ENCODE measurements at places on chromosomes 7 and 10.

GRCh38 chr7:146922782-146923181 is 806.2 kb downstream of the CNTNAP2 start:
- no peak for DNase-seq

DNA sequence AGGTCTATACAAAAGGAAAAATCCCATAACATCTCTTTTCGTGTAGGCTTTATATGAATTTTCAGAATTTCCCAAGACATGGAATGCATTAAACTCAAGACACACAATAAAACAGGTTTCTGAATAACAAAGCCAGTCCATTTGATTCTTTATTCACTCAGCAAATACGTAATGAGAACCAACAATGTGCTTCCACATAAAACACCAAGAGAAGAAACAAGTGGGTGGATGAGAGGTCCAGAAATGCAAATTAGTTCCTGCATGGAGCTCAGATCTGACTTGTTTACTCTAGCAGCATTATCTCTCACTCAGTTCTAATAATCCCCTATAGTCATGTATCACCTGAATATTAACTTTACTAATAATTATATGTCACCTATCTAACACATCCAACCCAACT is 249.5 kb downstream of the LRRTM3 start:
- DNase-seq: no peak

DNA sequence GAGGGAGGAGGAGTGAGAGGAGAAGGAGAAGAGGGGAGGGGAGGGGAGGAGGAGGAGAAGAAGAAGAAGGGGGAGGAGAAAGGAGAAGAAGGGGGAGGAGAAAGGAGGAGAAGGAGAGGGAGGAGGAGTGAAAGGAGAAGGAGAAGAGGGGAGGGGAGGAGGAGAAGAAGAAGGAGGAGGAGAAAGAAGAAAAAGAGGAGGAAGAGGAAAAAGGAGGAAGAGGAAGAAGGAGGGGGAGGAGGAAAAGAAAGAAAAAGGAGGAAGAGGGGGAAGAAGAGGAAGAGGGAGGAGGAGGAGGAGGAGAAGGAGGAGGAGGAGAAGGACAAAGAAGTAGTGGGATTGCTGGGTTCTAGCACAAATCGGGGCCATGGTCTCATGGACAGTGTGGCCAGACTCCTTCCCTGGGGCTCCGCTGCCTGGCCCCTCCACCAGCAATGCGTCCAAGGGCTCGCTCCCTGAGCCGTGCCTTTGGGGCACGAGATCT is 4.2 kb upstream of the MAFK start:
- DNase-seq: no peak

- DNase-seq: no peak
These were observed 131.9 kb downstream of the SDK1 start for GRCh38 chr7:3432911-3433310.

DNA sequence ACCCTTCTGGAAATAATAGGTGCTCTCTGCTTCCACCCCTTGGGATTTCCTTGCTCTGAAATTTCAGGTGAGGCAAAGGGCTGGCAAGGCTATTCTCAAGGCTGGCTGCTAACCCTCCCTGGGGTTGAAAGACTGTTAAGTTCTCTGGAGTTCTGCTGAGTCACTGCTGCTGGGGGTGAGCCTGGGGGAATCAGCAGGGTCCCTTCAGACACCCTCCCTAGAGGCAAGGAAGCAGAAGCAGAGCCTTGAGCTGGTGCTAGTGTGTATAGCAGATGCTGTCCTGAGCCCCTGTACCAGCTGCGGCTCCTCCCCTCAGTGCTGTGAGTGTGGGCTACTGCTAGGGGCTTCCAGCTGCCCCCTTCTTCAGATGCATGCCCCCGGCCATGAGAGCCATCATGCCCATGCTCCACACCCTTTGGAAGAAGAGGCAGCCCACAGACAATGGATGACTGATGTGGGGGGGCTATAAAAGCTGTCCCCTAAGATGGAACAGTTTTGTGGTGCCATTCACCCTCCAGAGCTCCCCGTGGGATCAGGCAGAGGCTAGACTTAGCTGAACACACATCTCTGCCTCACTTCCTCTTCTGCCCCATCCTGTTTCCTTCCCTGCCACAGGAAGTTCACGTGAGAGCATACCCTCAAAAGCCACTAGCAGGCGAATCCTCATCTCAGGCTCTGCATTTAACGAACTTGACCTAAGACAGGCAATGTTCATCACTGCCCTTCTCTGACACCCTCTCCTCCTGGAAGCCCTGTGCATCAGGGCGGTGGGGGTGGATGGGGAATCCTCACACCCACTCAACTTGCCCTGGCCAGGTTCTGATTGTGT is 91.8 kb downstream of the SH3PXD2A start:
- DNase-seq: peak; percentile 59

DNA sequence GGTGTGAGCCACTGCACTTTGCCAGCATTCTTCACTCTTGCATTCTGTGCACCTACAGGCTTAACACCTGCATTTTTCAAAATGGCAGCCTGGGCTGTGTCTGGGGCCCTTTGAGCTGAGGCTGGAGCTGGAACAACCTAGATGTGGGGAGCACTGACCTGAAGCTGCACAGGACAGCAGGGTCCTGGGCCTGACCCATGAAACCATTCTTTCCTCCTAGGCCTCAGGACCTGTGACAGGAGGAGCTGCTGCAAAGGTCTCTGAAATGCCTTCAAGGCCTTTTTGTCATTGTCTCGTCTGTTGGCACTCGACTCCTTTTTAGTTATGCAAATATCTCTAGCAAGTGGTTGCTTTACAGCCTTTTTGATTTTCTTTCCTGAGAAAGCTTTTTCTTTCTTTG is 82.3 kb downstream of the INPP5A start:
- DNase-seq: no peak

DNA sequence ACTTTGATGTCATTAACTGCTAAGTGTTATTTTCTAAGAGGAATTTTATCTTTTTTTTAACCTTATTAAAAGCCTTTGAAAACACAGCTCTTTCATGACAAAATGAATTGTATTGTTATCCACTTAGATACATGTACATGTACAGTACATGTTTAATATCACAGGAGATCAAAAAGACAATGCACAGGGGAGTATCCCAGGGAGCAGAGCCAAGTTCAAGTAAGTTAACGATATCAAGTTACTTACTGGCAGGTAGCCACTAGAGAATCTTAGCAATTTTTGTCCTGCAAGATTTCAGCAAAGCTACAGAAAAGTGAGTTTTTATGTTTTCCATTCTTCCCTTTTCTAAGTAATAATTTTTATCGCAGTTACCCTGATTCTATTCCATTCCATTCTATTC is 33.9 kb upstream of the ARL4A start:
- no peak for DNase-seq

- no peak for DNase-seq
These were observed 70.3 kb upstream of the SHH start for GRCh38 chr7:155882596-155882995.

GRCh38 chr7:126783613-126784012 is 469.1 kb downstream of the GRM8 start:
- no peak for DNase-seq

DNA sequence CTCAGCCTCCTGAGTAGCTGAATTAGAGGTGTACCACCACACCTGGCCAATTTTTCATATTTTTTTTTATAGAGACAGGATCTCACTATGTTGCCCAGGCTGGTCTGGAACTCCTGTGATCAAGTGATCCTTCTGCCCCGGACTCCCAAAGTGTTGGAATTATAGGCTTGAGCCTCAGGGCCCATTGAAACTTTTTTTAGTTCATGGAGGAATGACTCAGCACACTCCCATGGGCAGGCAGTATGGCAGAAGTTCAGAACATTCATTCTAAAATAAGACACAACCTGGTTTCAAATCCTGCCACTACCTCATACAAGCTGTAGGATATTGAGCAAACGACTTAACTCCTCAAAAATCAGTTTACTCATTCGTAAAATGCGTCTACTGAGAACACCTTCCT is 320.4 kb upstream of the SP8 start:
- no peak for DNase-seq

GRCh38 chr10:128567551-128567950 is 441.3 kb upstream of the MKI67 start:
- no peak for DNase-seq

- DNase-seq: no peak
These were observed 57.2 kb downstream of the PAX2 start for GRCh38 chr10:100802607-100803006.

GRCh38 chr7:140383954-140384713 is 14.2 kb downstream of the SLC37A3 start:
- no peak for DNase-seq

- no peak for DNase-seq
These were observed 22.2 kb downstream of the PITRM1 start for GRCh38 chr10:3150366-3150765.

DNA sequence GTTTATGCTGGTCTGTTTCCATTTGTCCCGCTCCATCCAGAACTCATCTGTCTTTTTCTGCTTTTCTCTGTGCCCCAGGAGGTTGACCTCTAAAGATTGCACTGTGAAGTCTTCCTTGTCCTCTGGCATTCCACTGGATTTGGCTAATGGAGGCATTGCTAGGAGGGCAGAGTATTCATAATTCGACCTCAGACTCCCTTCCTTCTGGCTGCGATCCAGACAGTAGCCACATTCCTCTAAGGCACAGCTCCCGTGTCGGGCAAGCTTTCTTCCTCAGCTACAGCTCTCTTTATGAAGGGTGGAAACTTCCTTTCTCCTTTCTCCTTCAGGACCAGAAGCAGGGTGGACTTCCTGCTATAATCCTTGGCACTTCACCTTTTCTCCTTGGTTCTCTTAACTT is 175.9 kb downstream of the BAMBI start:
- DNase-seq: no peak

GRCh38 chr7:141979568-141979967 is 6.0 kb upstream of the TAS2R38 start:
- DNase-seq: peak; percentile 23

DNA sequence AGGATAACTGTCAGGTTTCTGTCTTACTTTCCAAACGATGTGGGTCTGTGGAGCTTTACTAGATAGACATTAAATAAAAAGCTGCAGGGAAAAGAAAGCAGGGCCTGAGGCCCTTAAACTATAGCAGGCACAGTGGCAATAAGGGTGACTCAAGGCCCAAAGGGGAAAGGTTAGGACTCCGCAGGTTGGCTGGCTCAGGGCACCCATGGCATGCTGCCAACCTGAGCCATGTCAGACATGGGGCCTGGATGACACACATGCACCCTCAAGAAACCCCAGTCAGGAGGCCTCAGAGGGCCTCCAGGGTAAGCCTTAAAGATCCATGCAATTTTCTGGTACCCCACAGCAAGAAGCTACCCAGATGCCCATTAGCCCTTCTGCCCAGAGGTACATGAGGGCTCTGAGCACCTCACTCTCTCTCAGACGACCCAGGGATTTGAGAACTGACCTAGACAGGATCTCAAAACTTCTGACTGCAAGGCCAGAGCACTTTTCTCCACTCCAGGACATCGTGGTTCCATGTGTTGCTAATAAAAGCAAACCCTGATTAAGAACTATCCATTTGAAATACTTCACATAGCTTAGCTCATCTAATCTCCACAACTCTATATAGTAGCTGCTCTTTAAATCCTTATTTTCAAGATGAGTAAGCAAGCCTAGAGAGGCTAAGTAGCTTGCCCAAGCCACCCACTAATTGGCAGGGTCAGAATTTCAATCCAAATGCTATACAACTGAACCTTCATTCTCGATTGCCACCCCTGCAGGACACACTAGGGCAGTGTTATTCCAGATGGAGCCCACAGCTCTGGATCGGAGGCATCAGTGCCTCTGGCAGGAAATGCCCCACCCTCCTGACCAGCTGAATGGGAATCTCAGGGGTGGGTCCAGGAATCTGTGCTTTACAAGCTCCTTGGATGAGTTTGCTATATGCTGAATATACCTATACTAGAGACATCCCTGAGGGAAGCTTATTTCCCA is 132.5 kb upstream of the EFCAB10 start:
- DNase-seq: no peak

GRCh38 chr10:70833601-70834000 is 17.9 kb downstream of the SGPL1 start:
- DNase-seq: no peak

- DNase-seq: no peak
These were observed 56.7 kb downstream of the VSTM4 start for GRCh38 chr10:49058463-49059255.

DNA sequence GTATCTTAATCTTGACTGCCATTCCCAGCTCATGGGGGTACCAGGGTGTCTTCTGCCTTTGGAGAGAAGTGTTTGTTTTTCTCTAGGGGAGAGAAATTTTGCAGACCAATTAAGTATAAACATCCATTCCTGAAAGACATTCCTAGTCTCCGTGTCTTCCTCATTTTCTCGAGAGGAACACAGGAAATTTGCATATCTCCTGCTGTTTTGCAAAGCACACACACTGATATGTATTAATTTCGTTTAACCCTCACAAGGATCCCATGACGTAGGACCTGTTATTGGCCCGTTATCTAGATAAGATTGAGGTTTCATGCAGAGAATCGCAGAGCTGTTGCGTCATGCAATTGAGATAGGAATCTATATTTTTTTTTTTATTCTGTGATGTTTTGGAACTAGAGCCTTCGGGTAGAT is 944 bp downstream of the RHBDD2 start:
- DNase-seq: peak; percentile 36

GRCh38 chr10:84329196-84329611 is 815 bp downstream of the CCSER2 start:
- peak; percentile 72 for DNase-seq

DNA sequence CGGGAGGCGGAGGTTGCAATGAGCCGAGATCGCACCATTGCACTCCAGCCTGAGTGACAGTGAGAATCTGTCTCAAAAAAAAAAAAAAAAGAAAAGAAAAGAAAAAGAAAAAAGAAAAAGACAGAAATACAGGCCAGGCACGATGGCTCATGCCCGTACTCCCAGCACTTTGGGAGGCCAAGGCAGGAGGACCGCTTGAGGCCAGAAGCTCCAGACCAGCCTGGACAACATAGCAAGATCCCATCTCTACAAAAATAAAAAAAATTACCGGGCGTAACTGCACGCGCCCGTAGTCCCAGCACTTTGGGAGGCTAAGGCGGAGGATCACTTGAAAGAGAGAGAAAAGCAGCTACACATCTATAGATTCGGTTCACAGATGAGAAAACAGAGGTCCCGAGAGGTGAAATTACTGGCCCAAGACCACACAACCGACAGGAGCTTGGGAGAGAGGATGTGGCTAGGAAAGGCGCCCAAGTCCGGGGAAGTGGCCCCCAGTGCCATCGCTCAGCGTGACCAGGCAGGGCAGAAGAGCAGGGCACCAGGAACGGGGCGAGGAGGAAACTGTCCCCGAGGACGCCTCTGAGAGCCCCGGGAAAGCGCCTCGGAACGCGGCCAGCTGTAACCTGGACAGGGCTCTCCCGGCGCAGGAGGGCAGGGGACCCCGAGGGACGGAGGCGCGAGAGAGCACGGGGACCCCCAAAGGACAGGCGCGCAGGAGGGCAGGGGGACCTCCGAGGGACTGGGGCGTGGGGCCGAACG is 612 bp downstream of the SNX8 start:
- DNase-seq: peak; percentile 48

DNA sequence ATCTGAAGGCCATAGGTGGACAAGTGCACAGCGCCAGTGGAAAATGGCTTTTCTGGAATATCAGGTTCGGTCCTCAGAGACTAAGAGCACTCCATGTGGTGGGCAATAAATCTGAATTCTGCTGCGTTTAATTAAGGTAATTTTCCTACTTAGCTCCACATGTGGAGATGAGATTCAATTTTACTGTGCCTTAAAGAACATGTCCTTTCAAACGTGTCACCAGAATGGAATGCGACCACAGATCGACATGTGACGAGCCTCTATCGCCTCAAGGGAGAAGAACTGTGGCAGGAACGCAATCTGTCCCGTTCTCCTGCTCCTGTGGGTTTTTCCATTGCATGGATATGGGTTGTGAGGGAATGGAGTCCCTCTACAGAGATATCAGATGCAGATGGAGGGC is 205.3 kb upstream of the ZNF32 start:
- no peak for DNase-seq

Measured in inflammatory macrophage treated with lipopolysaccharide for 4 hours (primary cell).